Astrocyte of the spinal cord (primary cell): ENCODE measurements at places on chromosomes 1 and 21.

DNA sequence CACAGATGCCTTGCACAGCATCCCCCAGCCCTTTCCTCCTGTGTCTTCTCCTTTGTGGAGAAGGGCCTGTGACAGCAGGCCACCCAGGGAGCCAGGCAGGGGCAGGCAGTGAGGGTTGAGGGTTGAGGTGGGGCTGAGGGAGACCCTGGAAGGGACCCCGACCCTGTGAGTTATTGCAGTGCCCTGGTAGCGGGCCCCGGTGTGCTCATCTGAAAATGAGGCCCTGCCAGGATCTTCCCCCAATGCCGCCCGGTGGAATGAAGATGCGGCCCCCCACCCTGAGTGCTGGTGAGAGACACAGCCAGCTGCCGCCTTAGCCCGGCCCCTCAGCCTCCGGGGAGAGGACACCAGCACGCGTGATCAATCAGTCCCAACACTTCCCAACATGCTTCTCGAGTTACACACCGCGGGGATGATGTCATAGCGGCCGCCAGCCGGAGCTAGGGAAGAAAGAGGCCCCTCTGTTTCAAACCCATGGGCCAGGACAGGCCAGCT is 36.2 kb upstream of the ACTRT2 start:
- DNase-seq, result no peak

GRCh38 chr1:28087614-28088167 is 719 bp downstream of the EYA3 start:
- no peak for DNase-seq

- DNase-seq, result peak; percentile 37
Observed at GRCh38 chr1:56081173-56081572, 498.2 kb downstream of the PLPP3 start.

GRCh38 chr1:171286032-171286705 is 27.8 kb upstream of the FMO4 start:
- DNase-seq, result peak; percentile 21

DNA sequence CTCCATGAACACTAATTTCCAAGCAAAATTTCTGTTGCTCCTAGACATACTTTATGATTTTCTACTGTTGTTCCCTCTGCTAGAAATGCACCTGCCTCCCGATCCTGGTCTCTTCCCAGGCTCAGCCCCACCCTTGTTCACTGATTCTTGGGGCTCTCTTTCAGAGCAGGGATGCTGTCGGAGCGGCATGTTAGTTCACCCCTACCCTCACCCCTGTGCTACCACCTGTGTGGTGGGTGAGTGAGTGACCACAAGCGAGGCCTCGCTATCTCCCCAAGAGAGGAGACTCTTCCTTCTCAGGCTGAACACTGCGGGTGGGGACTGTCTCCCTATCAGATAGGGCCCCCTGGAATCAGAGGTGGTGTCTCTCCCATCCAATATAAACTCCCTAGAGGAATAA is 4.9 kb upstream of the S100A8 start:
- DNase-seq, result no peak

DNA sequence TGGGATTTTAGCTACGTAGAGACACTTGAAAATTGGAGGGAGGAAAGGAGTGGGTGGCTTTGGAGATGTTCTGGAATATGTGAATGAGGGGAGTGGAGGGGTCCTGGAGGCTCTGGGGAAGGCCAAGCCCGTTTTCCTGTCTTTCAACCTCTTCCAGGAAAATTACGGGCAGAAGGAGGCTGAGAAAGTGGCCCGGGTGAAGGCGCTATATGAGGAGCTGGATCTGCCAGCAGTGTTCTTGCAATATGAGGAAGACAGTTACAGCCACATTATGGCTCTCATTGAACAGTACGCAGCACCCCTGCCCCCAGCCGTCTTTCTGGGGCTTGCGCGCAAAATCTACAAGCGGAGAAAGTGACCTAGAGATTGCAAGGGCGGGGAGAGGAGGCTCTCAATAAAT is 442 bp upstream of the RUSC1 start:
- no peak for DNase-seq

GRCh38 chr1:62457955-62458354 is 21.1 kb downstream of the USP1 start:
- no peak for DNase-seq

DNA sequence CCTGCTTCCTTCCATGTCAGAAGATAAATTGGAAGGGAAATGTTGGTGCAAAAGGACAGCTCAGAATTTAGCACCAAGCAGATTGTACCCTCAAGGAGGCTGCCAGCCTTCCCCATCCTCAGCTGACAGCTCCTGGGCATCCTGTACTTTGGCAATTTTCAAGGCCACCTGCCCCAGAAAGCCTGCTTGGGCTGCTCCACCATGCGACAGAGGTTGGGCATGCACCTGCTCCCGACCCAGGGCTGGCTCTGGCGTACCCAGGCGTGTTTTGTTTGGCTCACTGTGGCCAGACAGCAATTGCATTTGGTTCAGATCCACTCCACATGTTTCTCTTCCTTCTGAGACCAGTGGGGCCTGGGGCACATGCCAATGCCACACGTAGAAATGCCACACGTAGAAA is 547.8 kb downstream of the NPHP4 start:
- DNase-seq, result no peak

- no peak for DNase-seq
Observed at GRCh38 chr1:23816906-23817305, 8.3 kb downstream of the HMGCL start.

GRCh38 chr1:91098299-91098906 is 76.6 kb upstream of the ZNF644 start:
- no peak for DNase-seq

DNA sequence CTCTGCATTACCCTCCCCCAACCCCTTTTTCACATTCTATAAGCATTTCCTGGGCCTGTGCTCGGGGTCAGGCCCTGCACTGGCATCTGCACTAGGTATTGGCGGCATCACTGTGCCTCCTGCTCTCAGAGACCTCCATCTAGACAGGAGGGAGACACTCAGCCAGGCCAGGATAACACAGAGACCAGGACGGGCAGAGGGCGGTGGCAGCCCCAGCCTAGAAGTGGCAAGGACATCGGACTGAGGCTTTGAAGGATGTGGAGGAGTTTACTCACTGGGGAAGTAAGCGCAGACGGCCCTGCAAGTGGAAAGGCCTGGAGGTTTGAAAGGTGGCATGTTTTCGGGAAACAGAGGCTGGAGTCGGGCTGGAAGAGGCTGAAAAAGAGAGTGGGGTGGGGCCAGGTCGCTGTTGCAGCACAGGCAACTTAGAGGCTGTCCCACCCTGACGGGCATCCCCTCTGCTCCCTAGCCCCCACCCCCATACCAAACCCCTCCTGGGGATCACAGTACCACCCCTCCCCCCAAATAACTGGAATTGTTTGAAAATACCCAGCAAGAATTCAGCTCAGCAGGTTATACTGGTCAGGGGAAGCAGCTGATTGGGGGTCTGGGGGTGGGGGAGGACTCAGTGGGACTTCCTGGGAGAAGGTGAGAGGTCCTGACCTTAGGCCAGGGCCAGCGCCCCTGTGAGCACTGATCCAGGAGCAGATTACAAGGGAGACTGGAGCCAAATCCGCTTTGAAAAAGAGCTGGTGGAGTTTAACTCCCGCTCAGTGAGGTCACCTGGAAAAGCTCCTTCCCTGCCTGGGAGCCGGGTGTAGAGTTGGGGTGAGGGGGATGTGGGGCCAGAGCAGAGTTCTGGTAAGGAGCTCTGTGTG is 121.8 kb upstream of the WNT4 start:
- no peak for DNase-seq

DNA sequence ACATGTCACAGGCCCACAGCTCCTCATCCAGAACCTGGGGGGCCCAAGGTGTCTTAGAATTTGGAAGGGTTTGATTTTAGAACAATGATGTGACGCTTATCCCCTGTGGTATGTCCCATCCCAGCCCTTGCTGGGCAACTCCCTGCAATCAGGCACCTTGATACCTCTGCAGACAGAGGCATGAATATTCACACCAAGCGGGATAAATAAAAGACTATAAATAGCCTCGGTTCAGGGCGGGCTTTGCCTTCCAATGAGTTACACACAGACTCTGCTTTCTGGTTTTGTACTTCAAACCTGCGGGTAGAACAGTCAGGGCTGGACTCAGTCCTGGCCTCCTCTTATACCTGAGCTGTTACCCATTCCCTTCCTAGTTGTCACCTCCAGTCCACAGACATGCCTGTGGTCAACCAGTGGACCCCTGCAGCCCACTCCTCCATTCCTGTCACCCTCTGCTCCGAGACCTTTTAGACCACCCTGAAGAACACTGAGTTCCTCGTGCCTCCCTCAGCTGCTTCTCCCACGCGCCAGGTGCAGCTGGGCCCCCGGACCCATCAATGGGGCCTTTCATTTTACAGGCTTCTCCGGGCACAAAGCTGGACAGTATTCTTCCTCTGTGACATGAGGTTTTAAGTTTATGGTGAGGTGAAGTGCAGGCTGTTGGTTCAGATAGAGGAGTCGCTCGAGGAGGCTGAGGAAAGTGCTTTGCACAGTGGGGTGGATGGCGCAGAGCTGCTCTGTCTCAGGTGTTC is 120.1 kb upstream of the TNR start:
- no peak for DNase-seq

GRCh38 chr1:154474802-154475201 is 27.2 kb upstream of the TDRD10 start:
- peak; percentile 84 for DNase-seq

- DNase-seq, result no peak
Observed at GRCh38 chr21:38806153-38806941, 618 bp downstream of the ETS2 start.

GRCh38 chr1:28113242-28113572 is 24.8 kb upstream of the EYA3 start:
- DNase-seq, result peak; percentile 10

DNA sequence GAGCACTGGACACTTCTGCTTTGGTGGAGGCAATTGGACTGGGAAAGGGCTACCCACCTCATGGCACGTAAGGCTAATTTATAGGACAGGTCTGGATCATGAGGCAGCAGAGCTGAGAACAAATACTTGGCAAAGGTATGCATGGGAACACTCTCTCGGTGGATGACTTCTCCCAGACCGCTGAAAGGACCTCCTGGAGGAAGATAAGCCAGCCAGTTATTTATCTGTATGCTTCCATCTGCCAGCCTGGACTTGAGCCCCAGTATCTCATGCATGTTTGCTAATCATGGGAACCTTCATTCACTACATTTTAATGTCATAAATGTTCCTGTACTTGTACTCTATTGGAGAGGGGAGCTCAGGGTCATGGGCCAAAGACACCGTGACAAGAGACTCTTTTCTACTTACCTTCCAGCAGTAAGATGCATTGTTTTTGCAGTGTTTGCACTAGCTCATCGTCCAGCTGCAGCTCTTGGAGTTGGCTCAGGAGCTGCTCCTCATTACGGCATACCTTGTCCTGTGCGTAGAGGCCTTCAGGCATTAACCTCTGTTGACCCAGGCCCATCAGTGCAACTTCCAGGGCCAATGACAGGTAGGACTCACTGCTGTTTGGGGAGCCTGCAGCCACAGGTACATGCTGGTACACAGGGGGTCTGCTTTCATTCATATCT is 23.7 kb downstream of the UROD start:
- DNase-seq, result no peak

DNA sequence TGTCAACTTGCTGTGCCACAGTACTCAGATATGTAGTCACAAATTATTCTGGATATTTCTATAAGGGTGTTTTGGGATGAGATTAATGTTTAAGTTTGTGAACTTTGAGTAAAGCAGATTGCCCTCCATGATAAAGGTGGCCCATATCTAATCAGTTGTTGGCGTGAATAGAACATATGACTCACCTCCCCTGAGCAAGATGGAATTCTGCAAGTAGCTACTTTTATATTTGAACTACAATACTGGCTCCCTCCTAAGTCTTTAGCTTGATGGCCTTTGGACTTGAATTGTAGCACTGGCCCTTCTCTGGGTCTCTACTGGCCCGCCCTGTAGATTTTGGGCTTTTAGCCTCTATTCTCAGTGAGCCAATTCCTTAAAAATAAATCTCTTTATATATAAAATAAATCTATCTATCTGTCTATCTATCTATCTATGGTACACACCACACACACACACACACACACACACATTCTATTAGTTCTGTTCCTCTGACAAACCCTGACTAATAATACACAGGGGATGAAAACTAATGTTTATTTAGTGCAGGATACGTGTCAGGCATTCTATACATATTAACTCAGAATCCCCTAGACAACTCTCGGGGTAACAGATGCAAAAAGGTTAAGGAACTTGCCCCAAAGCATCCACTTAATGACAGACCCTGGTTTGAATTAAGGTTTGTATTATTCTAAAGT is 37.9 kb upstream of the PDC start:
- DNase-seq, result peak; percentile 59

DNA sequence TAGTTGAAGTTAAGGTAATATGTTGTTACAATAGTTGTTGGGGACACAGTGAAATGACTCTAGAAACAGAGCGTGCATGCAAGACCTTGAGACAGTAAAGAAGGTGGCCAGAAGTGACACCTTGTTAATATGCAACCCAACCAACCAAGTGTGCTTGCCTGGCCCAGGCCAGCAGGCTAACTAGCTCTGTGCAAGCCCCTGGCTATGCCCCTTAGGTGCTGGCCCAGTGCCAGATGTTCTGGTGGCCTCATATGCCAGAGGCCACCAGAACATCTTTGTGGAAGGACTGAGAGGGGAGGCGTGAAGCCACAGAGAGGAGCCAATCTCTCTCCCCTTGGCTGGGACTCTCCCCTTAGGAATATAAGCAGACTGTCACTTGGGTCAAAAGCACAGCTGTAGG is 111.2 kb upstream of the JUN start:
- no peak for DNase-seq

- DNase-seq, result no peak
Observed at GRCh38 chr1:229485318-229485717, 22.8 kb downstream of the NUP133 start.

DNA sequence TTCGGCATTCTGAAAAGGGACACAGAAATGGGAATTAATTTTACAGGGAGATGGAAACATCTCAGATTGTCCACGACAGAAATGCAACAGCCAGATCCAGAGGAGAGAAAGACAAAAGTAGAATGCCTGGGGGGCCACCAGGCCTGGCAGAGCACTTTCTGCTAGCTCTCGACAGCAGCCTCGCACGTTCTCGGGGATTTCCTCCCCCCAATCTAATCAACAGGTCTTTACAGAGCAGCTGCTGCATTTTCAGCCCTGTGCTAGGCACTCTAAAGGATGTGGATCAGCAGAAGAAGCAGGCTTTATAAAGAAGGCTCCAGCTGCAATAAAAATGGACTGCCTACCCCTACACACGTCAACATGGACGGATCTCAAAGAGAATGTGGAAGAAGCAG is 10.6 kb downstream of the CSRP1 start:
- DNase-seq, result no peak

- no peak for DNase-seq
Observed at GRCh38 chr21:39489380-39489924, 37.7 kb downstream of the SH3BGR start.

- DNase-seq, result no peak
Observed at GRCh38 chr1:12315146-12315545, 85.3 kb downstream of the VPS13D start.

DNA sequence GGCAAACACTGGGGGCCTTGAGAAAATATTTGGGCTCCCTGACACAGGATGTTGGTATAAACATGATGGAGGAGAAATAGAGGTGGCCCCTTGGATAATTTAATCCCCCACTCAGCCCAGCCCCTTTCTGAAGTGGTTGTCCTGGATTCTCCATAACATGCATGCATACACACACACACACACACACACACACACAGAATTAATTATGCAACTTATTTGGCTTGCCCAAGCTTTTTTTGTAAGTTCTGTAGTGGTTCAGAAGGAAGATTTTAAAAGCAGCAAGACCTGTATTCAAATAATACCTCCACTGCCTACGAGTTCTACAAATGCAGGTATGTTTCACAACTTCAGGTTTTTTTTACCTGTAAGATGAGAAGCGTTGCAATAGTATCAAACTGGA is 15.0 kb downstream of the ATF3 start:
- no peak for DNase-seq
